Activated CD4-positive, alpha-beta T cell treated with anti-CD3 and anti-CD28 coated beads for 48 hours (primary cell): ENCODE measurements at places on chromosomes 1 and 21.
A peak's percentile ranks its signal among the peaks of the same experiment; 100 is the strongest.

DNA sequence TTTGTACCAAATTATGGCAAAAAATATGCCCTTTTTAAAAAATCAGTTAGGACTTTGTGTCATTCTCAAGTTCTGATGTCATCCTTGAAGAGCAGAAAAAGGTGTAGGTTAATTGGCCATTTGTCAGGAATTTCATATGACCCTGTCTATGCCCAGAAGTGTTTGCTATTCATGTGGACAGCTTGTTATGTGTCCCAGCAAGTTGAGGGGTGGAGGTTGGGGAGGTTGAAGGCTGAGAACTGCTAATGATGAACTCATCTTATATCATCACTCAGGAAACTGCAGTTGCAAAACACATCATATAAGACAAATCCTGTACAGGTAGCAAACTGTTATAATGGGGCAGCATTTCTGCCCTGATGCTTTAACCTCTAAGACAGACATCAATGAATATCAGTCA lies 106.5 kb downstream of the PHTF1 start:
- no peak for DNase-seq

GRCh38 chr1:76053021-76053420 lies 21.5 kb upstream of the ST6GALNAC3 start:
- peak; percentile 3 for DNase-seq

DNA sequence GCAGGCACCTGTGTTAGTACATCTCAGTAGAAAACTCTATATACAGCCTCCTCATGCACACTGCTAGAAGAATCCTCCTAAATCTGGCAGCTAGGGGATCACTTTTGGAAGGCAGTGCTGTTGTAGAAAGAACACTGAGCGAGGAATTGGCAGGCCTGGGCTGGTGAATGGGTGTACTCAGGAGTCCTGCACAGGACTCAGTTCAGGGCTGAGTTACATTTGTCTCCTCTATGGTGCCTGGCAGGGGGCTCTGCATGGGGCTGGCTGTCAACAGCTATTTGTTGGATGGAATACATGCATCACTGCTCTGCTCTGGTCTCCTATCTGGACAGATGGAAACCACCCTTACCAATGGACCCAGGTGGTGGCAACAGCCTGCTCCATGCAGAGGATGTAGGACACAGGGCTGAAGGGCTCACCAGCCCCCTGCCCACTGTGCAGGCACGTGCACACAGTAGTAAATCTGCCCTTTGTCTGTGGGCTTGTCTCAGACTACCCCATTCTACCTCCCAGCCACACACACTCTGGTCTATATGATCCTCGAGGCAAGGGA lies 74.2 kb downstream of the LRIG2 start:
- no peak for DNase-seq

- no peak for DNase-seq
These were observed 276.4 kb upstream of the B3GALT2 start for GRCh38 chr1:193462629-193463320.

- peak; percentile 7 for DNase-seq
These were observed 738.8 kb downstream of the PTPRU start for GRCh38 chr1:29975036-29975694.

DNA sequence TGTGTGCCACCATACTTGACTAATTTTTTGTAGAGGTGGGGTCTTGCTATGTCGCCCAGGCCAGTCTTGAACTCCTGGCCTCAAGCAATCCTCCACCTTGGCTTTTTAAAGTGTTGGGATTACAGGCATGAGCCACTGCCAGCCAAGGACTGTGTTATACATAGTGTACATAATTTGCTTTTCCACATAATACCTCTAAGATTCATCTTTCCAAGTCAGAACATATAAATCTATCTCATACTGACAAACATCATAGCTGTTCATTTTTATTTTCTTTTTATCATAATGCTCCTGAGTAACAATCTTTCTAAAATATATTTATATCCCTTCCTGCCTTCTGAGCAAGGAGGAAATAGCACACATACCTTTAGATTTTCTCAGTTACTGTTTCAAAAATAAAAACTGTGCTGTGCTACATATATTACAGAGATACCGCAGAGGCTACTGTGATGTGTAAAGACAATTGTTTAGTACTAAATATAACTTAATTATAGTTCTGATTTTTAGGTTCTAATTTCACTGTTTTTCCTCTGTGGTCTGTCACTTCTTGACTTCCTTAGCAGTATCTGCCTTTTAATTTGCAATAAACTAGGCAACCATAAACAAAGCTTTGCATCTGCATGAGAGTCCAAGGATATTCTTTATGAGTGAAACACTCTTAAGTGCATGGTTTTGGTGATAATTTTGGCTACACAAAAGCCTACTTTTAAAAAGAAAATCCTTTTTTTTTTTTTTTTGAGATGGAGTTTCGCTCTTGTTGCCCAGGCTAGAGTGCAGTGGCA lies 59.3 kb downstream of the EYA3 start:
- no peak for DNase-seq

- no peak for DNase-seq
These were observed 10.4 kb downstream of the SDCCAG8 start for GRCh38 chr1:243266231-243266630.

DNA sequence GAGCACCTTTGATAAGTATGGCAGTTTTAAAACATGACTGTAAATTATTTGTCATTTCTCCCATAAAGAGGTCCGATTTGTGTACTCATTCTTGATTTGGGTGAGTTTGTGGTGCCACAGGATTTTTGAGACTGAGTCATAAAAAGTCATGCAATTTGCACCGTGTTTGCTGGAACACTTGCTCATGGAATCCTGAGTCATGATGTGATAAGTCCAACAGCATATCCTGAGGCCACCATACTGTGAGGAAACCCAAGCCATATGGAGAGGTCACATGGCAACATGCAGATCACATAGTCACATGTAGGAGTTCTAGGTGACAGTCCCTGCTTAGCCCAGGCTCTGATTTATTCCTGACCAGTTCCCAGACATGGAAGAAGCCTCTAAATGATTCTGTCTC lies 40.8 kb upstream of the PRRX1 start:
- no peak for DNase-seq

GRCh38 chr1:241839369-241839979 lies 8.5 kb upstream of the EXO1 start:
- DNase-seq = no peak

- DNase-seq = no peak
These were observed 48.6 kb upstream of the PTGFRN start for GRCh38 chr1:116861137-116861536.

- no peak for DNase-seq
These were observed 66.8 kb upstream of the DISP3 start for GRCh38 chr1:11412141-11412540.

DNA sequence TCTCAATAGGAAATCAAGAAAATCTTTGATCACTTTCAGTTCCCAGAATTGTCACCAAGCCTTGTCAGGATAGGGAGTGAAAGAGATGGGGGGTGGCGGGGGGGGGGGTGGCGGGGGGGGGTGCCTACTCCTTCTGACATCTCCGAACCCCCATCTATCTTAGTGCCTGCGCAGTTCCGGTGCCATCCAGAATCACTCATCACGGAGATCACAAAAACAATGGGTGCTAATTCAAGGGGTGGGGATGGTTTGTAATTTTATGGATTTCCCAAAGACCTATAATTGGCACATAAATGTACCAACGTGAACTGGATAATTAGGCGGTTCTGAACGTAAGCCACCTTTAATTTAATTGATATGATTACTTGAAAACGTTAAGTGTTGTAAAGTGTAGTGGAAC lies 2.1 kb downstream of the DAB1 start:
- no peak for DNase-seq

DNA sequence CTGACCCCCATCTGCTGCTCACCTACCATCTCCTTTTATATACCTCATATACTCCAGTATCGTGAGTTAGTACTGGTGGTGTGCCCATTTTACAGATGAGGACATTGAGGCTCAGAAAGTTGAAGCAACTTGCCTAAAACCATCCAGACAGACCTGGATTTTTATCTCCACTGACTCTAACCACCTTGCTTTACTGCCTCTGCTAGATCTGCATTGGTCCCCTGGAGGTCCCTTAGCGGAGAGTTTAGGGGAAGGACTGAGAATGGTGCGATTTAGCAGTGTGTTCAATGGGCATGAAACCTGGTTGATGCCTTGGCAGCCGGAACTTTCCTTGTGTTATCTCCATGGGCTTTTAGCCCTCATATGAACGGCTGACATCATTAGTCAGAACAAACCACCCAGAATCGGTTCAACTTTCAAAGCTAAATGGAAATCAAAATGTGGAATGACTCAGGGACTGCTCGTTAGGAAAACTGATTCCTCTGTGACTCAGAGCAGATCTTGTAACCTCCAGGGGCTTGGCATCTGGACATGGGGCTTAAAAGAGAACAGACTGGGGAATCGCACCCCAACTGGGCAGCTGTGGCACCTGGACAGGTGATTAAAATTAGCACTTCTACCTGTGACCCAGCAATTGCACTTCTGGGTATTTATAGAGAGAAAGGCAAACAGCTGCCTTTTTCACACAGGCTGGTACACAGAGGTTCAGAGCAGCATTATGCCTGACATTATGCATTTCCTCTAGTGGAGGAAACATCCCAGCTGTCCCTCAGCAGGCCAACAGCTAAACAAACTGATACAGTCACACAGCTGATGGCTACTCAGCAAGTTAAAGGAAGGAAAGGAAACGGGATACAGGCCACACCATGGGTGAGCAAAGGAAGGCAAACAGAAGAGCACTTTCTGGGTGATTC lies 25.3 kb downstream of the TMEM51 start:
- DNase-seq = no peak

- no peak for DNase-seq
These were observed 34.4 kb upstream of the PADI1 start for GRCh38 chr1:17170571-17170970.

DNA sequence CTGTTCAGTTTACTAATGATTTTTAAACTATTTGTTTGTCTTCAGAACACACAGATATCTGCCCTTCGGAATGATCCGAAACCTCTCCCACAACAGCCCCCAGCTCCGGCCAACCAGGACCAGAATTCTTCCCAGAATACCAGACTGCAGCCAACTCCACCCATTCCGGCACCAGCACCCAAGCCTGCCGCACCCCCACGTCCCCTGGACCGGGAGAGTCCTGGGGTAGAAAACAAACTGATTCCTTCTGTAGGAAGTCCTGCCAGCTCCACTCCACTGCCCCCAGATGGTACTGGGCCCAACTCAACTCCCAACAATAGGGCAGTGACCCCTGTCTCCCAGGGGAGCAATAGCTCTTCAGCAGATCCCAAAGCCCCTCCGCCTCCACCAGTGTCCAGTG lies 51.6 kb downstream of the ACP6 start:
- DNase-seq = no peak

DNA sequence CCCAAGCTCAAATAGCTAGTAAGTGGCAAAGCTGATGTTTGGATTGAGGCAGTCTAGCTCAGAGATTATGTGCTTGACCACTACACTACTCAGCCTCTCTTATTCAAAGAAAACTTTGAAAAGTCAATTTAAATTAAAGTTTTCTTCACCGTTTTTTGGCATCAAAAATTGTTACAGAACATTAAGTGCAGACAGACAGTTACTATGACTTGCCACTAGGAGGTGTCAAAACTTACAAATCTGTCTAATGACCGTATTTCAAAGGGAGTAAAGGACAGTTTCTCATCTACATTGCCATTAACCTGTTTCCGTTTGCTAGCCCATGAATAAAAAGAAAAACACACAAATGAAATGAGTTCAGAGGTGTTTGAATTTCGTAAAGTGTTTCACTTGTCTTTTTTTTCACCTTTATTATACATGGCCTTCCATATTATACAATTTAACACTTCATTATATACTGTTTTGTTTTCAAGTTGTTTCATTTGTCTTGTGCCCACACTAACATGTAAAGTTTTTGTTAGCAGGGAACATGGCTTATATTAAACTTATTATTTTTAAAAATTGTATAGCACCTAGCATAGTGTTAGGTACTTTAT lies 57.4 kb upstream of the MTF2 start:
- DNase-seq = no peak

GRCh38 chr1:18794561-18794960 lies 64.9 kb downstream of the TAS1R2 start:
- DNase-seq = no peak

DNA sequence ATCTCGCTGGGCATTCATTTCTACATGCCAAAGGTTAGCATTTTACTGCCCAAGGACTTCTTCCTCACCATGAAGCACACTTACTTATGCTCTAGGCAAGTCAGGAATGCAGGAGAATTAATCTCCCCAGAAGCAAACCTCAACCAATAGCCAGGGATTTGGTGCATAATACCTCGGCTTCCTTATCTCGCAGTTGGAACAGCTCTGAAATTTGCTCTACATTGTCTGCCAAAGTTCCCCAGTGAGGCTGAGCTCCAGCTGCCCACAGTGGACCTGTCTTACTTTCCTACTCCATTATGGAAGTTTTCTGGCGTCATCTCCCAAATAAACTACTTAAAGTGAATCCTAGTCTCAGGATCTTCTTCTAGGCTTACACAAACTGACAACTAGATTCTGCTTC lies 57.6 kb upstream of the PPM1J start:
- DNase-seq = no peak

DNA sequence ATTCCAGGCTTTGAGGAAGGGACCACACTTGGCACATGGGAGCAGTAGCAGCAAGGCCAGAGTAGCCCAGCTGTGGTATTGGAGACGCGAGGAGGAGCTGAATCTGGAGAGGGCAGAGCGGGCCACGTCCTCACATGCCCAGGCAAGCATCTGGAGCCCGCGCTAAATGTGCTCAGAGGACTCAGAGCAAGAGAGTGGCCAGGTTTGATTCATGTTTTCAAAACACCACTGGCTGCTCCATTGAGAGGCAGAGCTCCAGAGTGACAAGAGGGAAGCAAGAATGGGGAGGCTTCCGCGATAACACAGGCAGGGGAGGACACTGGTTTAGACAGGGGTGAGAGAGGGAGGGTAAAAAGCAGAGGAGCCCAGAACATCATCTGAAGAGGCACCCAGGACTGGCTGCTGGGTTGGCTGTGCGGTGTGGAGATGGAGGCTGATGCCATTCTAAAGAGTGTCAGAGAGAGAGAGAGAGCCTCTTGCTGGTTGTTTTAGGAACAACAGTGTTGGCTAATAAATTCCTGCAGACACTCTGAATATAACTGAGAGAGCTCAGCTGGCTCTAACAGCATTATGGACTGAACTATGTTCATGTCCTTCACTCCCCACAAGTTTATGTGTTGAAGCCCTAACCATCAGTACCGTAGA lies 32.3 kb downstream of the RCAN1 start:
- DNase-seq = peak; percentile 21

GRCh38 chr1:197399755-197400521 lies 131.9 kb downstream of the CRB1 start:
- peak; percentile 3 for DNase-seq

DNA sequence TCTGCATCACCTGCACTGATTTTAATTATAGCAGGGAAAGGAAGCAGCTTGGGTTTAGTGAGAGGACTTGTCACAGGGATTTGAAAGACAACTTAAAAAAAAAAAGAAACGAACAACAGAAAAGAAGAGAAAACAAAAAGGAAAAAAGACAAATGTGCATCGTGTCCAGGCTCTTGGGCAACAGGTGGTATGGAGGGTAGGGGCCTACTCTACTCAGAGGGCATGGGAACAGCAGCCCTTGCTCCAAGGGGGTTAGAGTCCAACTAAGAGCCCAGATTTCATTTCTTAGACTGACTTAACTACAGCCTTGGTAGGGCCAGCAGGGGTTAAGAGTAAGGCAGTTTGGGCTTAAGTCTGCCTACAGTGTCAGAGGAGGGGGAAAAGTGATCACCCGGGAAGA lies 15.3 kb upstream of the EXOSC10 start:
- DNase-seq = no peak
